Myometrial cell (primary cell): ENCODE measurements at places on chromosomes 4 and X. TPM values are rescaled to one million over a fixed set of nuclear protein-coding genes. Genes with fewer than 3 reads are reported as not detected.

Gene RAB40AL
- total RNA-seq: not detected in 2 replicates

Gene VCX3B
- not detected in 2 replicates for total RNA-seq

Gene ADGRG2
- total RNA-seq: not detected in 2 replicates

Gene UGT2B11
- not detected in 2 replicates for total RNA-seq

Gene CPE
- 0.58 and 1.2 TPM in 2 replicates for total RNA-seq

Gene SH3TC1
- 6.7 and 8.1 TPM in 2 replicates for total RNA-seq

Gene PPP2R3B
- total RNA-seq: 6.3 and 8.2 TPM in 2 replicates

Gene RASSF6
- 0.18 TPM in 1 of 2 replicates, not detected in the other for total RNA-seq

Gene FRMD7
- not detected in 2 replicates for total RNA-seq

Gene SSX4B
- not detected in 2 replicates for total RNA-seq

Gene NDST4
- total RNA-seq: 0.18 and 0.29 TPM in 2 replicates

Gene CXCL6
- total RNA-seq: 0.58 and 4.6 TPM in 2 replicates

Gene ADH5
- total RNA-seq: 168 and 174 TPM in 2 replicates
